NCI-H446 treated with DMSO at 0.1 percent for 48 hours (cell line): ENCODE measurements at places on chromosomes 3 and 15.

DNA sequence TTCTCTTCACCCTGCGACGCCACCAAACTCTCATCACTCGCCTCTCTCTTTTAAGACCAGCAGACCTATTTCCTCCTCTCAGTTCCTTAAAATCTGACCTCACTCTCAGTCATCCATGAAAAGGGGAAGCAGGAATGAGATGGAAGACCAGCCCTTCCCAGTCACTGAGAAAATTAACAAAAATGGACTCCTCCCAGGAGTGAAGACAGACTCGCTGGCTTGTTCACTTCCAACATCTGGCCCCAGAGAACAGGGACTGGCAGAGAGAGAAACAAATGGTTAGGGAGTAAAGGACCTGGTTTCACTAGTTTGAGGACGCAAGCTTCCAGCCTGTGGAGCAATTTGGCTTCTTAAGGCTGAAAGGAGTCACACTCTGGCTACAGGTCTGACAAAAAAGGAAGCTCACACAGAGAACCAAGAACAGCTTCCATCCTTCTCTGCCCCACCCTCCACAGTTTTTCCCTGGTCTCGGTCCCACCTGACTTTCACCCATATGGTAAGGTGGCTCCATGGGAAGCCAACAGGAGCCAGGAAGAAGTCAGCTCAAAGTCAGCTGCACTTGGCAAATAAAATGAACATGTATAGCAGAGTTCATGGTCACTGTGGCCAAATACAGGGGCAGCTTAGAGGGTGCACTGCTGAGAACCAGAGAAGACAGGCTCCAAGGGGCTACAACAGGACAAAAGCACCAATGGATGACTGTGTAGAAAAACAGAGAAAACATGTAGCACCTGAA lies 57.2 kb downstream of the ITGB5 start:
- no peak for DNase-seq

DNA sequence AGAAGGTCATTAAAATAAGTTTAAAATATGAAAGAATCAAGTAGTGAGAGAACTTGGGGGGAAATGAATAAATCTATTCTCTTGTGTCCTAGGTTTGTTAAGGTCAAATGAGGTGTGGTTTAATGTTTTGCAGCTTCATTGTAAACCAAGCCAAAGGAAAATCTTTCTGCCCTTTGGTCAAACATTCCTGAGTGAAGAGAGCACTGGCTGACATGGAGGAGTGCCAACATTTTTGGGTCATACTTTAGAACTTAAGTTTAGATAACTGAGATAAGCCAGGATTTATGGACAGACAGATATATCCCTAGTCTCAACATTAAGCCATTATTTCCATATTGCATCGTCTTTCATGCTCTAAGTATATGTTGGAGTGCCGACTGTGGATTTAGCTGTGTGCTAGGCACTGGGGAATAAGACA lies 66.4 kb downstream of the PTPRG start:
- DNase-seq = no peak

DNA sequence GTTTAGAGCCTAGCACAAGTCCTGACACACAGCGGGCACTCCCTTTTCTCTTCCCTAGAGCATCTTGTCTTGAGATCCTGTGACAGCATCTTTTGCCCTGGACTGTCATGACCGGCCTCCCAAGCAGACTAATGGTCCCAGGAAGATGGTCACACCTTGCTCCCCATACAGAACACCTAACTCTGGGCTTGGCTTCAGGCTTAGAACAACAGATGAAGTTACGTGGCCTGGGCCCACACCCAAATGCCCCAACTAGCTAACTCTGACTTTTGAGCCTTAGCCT lies 781 bp upstream of the IP6K1 start:
- DNase-seq = no peak

GRCh38 chr3:83496462-83496861 lies 1462.3 kb upstream of the CADM2 start:
- no peak for DNase-seq

GRCh38 chr3:26560081-26560480 lies 62.5 kb upstream of the LRRC3B start:
- DNase-seq = no peak

DNA sequence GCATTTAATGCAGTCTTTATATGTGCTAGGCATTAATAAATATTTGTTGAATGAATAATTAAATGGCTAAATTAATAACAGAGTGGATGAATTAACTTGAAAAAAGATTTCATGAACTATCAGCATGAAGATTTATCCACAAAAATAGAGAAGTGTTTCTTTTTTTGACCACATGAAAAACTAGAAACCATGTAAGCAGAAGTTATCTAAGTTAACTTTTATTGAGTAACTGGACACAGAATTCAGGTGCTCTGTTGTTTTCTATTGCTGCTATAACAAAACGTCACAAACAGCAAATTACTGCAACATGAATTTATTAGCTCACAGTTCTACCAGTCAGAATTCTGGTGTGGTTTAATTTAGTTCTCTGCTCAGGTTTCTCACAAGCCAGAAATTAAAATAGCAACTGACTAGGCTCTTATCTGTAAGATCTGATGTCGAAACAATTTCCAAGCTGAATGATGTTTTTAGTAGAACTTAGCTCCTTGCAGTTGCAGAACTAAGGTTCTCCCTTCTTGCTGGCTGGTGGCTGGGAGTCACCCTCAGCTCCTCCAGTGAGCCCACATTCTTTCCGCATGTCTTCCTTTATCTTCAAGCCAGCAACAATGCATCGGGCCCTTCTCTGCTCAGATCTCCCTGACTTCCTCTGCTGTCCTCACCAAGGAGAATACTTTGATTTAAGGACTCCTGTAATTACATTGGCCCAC lies 810.2 kb upstream of the ALCAM start:
- no peak for DNase-seq

- no peak for DNase-seq
Measured at GRCh38 chr15:94412979-94413746, 181.8 kb downstream of the MCTP2 start.

- DNase-seq = no peak
Measured at GRCh38 chr3:165502707-165503106, 306.5 kb upstream of the SLITRK3 start.

DNA sequence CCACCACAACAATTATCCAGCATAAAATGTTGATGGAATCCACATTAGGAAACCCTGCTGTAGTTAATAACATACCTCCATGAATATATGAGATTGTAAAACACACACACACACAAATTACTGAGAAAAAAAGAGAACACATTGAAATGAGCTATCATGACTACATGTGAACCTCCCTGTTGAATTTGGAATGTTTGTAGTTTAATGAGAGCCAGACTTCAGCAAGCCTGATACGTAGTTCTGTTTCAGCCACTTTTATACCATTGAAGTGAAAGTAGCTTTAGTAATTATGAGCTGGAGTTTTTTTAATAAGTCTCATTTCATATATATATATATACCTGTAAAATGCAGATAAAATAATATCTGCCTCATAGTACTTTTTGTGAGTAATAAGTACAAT lies 1146.4 kb downstream of the NAALADL2 start:
- DNase-seq = no peak

- DNase-seq = peak; percentile 94
Measured at GRCh38 chr3:157335233-157336076, 101.2 kb upstream of the PTX3 start.
